ENCODE measurements at places on chromosomes 4 and X.
A peak's percentile ranks its signal among the peaks of the same experiment; 100 is the strongest.

DNA sequence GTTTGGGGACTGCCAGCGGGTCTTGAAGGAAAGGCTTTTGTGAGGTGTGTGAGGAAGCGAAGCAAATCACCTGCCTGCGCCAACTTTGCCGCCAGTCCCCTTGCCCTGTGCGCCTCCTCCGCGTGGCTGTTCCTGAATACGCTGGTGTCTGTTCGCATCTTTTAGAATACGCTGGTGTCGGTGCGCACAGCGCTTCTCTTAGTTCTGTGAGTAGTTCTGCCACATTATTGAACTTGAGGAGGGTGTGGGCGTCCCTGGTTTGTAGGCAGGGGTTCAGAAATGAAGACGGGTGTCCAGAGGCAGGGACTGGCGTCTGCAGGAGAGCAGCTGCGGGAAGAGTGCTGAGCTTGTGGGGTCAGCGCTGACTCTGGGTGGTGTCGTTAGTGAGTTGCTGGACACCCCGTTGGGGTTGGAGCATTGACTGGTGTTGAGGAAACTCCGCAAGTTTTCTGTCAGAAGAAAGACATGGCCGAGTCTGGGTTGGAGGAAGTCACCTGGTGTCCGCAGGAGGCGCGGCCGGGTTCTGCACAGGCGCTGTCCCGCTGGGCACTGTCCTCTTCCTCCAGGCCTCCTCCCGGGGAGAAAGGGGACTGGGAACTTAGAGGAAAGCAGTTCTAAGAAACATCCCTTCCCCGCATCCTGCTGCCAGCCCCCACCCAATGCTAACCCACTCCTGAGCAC is 930 bp downstream of the ZNF718 start:
- DNase-seq, result peak; percentile 80

DNA sequence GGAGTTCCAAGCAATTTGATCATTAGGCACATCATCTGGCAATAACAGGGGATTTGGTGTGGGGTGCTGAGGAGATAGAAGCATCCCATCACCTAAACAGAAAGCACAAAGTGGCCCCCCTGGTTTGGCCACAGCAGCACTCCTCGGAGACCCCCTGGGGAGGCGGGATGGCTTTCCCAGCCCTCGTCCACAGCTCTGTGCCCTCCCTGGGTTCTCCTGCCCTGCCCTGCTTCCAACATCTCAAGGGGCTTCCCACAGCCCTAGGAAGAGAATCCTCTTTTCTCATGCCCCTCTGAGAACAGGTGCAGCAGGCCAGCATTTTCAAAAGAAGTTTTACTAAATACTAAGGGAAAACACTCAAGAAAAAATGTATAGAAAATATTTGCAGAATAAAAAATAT is 12.8 kb downstream of the ATP5ME start:
- DNase-seq, result peak; percentile 9

- no peak for DNase-seq
Observed at GRCh38 chr4:25792876-25793275, 69.9 kb downstream of the SEL1L3 start.

DNA sequence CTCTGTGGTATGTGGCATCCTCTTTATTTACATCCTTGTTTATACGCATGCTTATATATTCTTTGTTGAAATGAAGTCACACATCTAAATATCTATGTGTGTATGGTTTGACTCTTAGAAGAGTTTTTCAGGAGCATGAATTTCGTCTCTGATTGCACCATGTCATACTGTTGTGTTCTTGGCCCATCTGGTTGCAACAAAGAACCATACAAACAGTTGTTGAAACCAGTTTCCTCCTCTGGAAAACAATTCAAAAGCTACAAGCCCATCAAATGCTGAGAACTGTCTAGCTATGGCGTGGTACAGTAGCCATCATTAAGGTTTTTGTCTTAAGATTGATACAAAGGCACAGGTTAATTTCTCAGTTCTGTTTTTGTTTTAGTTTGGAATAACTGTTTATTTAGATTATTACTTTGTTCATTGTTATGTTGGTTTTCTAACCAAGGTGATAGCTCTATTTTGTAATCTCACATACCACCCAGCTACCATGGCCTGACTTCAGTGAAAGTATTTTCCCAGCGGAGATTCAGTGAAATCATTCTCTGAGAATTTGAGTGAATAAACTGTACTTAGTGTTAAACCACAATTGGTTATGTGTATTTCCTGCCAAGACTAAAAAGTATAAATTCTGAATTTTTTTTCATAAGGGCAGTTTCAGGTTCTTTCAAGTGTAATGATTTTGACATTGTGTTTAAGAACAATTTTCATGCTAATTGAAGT is 91.0 kb downstream of the ARHGAP24 start:
- no peak for DNase-seq

GRCh38 chr4:38184404-38184803 is 224.2 kb downstream of the PTTG2 start:
- DNase-seq, result no peak

GRCh38 chr4:89658701-89659024 is 178.3 kb downstream of the SNCA start:
- DNase-seq, result no peak

DNA sequence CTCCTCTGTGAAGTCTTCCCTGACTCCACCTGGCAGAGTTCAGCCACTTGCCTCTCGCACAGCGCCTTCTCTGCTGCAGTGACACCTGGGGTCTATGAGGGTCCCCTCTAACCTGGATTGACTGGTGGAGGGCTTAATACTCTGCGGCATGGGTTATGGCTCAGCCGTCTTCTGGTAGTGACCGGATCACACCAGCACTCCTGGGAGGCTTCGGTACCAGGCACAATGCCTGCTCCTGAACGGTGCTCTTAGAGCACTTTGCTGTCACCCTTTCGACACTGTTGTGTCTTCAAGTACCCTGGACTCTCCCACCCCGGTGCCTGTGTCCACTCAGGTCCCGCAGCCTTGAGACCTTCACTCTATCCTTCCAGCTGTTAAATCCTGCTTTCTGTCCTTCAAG is 50.0 kb downstream of the C4orf50 start:
- DNase-seq, result no peak

- no peak for DNase-seq
Observed at GRCh38 chr4:186205156-186205555, 13.8 kb downstream of the CYP4V2 start.
